NK-92 treated with Interleukin-12 subunit alpha and Interleukin-12 subunit beta, amount 100 ng/mL, for 24 hours (cell line): ENCODE measurements at places on chromosomes 1 and 21.

GRCh38 chr21:40685141-40685540, 161.8 kb downstream of the DSCAM start:
- no peak for DNase-seq

DNA sequence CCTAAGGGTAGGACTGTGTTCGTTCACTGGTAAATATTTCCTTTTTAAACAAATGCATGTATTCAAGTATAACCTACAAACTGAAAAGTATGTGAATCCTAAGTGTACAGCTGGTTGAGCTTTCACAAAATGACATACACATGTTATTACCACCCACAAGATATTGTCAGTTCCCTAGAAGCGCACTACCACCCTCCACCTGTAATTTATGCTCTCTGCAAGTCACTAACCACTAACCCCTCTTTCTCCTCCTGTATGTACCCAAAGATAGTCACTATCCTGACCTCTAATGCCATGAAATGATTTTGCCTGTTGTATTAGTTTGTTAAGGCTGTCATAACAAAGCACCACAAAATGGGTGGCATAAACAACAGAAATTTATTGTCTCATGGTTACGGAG, 82.8 kb upstream of the CHODL start:
- no peak for DNase-seq

- no peak for DNase-seq
These were observed 268.9 kb downstream of the HHAT start for GRCh38 chr1:210597555-210598134.

DNA sequence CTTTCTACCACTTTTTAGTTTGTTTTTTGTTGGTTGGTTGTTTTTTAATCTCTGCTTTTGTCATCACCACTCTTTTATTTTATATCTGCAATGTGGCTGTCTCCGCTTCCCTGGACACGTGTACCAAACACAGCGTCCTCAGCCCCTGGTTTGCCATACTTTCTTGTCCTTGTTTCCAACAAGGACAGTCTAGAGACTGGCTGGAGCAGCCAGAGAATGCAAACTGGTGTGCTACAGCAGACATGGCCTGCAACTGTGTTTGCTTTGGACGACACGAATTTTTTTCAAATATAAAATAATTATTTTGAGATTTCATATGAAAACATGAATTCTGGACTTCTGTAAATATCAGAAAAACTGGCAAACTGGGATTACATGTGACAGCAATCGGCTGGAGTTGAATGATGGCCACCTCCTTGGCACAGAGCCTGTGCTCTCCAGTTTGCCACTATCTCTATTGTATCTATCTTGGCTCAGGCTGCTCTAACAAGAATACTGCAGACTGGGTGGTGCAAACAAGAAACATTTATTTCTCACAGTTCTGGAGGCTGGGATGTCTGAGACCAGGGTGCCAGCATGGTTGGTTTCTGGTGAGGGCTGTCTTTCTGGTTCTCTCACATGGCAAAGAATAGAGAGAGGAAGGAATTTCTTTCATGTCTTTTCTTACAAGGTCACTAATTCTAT, 34.6 kb upstream of the POU2F1 start:
- DNase-seq = no peak
